ENCODE measurements at places on chromosomes 11 and 22. TPM values are rescaled to one million over a fixed set of nuclear protein-coding genes. Genes with fewer than 3 reads are reported as not detected.

SCUBE1 gene
- total RNA-seq, result 0.68 TPM

MYEOV gene
- total RNA-seq, result 1.8 TPM

AGBL2 gene
- 0.34 TPM for total RNA-seq

CDC42BPG gene
- total RNA-seq, result 0.68 TPM

SIK3 gene
- 29.5 TPM for total RNA-seq

INS gene
- total RNA-seq, result not detected

C22orf39 gene
- total RNA-seq, result 30.1 TPM

PRDM10 gene
- 15.3 TPM for total RNA-seq

LYVE1 gene
- 2.1 TPM for total RNA-seq

LRRN4CL gene
- total RNA-seq, result 0.39 TPM

WNT7B gene
- 2.3 TPM for total RNA-seq

SCGB1C1 gene
- total RNA-seq, result not detected

TBX10 gene
- not detected for total RNA-seq

FGF4 gene
- 0.40 TPM for total RNA-seq

CEND1 gene
- 0.27 TPM for total RNA-seq

GTSE1 gene
- total RNA-seq, result 9.4 TPM

OR2AT4 gene
- not detected for total RNA-seq

CNGA4 gene
- total RNA-seq, result not detected

OR8A1 gene
- not detected for total RNA-seq

SNX32 gene
- total RNA-seq, result 4.1 TPM

TMEM121B gene
- 0.48 TPM for total RNA-seq

TOMM22 gene
- total RNA-seq, result 61.0 TPM

ZPR1 gene
- total RNA-seq, result 35.1 TPM

TMEM191C gene
- 1.2 TPM for total RNA-seq

GUCY1A2 gene
- total RNA-seq, result 0.78 TPM

MAP6 gene
- 3.0 TPM for total RNA-seq

GVQW3 gene
- total RNA-seq, result 4.2 TPM

CALCB gene
- not detected for total RNA-seq
